Activated naive CD4-positive, alpha-beta T cell treated with anti-CD3 and anti-CD28 coated beads, Interleukin-2, amount 10 ng/mL, durations not matched to agents 7 days and 5 days (primary cell): ENCODE measurements at places on chromosomes 1 and 21.

DNA sequence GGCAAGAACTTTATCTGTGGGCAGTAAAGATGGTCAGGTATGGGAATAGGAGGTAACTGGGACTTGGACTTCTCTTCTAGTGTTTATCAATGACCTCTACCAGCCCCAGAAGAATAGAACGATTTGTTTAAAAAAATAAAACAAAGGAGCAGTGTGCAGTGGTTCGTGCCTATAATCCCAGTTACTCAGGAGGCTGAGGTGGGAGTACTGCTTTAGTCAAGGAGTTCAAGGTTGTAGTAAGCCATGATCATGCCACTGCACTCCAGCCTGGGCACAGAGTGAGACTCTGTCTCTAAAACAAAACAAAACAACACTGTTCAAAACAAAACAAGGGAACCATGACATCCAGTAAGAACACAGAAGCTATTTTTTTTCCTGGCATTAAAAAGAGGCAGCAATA is 4.3 kb downstream of the RNF19B start:
- H3K4me3 ChIP-seq, result no peak overlapping the region
- no peak for DNase-seq
- peaks cover 46% of the 10 kb centered on the region for H3K4me1 ChIP-seq
- H3K27ac ChIP-seq, result no peak overlapping the region

DNA sequence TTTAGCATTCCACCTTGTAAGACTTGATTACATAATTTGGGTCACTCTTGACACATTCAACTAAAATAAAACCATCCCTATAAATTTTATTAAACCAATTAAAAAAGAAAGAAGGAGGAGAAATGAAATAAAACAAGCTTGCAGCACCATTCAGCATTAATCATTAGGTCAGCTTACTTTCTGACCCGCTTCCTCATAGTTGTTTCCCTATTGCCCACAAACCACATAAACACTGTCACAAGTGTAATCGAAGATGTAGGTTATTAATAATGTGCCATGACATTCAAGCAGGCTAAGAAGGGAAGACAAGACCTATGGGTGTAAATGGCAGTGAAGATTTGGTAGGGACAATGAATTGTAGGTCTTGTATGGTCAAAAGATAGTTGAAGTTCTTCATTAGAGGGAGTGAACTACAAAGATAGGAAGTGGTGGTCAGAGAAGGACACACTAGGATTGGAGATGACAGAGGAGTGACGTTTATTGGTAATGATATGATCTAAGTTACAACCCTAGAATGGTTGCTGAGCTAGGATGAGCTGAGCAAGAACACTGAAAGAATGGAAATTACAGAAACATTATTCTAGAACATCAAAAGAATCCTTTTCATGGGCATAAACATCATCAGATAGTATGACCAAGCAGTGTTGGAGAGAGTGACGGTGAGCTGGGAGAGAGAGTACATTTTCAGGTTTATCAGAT is 231.5 kb downstream of the KCNT2 start:
- H3K4me3 ChIP-seq, result no peak overlapping the region
- H3K4me1 ChIP-seq, result no peaks in the 10 kb centered on the region
- no peaks in the 10 kb centered on the region for H3K36me3 ChIP-seq
- no peak for DNase-seq
- H3K27me3 ChIP-seq, result no peaks in the 10 kb centered on the region
- no peak overlapping the region for H3K27ac ChIP-seq

DNA sequence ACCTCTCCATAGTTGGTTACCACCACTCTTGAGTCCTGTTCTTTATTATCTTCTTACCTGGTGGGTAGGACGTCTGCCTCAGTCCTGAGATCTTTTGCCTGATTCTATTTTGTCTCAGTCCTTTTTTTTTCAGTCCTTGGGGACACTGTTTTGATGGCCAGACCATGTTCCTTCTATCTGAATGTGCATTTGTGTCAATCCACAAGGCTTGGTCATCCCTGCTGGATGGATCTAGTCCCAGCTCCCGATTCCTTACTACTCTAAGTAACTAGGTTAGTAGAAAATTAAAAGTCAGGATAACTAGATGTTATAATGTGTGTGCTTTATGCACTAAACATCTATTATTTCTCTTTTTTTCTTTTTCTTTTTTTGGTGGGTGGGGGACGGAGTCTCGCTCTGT is 28.1 kb upstream of the AK4 start:
- no peak overlapping the region for H3K27ac ChIP-seq
- DNase-seq, result no peak
- H3K36me3 ChIP-seq, result no peaks in the 10 kb centered on the region
- no peak overlapping the region for H3K4me3 ChIP-seq
- no peaks in the 10 kb centered on the region for H3K4me1 ChIP-seq

DNA sequence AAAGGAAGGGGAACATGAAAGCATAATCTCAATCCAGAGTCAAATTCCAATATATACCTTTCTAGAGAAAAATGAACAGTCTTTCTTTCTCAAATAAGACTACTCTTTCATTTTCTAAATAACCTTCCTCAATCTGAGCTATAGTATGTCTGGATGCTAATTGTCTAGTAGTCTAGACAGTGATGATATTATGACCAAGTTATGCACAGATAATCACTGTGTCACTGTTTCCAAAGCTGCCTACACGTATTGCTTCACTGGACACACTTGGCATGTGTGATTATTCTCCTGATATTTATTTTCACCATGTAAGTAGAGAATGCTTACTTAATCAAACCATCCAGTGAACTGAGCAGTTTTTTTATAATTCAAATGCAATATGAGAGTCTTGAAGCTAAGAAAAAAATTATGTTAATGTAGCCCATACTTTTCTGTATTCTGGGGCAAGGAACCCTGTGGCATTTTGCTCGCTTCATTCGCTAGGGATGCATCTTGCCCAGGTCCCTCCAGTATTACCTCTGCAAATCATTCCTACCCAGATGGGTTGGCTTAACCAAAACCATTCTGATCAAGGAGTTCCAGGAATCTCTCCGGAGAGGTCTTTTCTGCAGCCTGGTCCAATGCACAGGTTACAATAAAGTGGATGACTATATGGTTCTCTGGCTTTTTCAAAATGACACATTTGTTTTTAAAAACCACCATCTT is 303.1 kb upstream of the RUNX1 start:
- no peak overlapping the region for H3K4me3 ChIP-seq
- no peak overlapping the region for H3K27ac ChIP-seq
- no peak for DNase-seq
- peaks cover 4% of the 10 kb centered on the region for H3K27me3 ChIP-seq

- no peak for DNase-seq
- H3K4me1 ChIP-seq, result no peaks in the 10 kb centered on the region
- no peaks in the 10 kb centered on the region for H3K36me3 ChIP-seq
These were observed 811.9 kb upstream of the RGS18 start for GRCh38 chr1:191346381-191346780.

GRCh38 chr1:198904321-198904720 is 265.5 kb downstream of the PTPRC start:
- DNase-seq, result no peak
- no peaks in the 10 kb centered on the region for H3K27me3 ChIP-seq
- peaks cover 44% of the 10 kb centered on the region for H3K36me3 ChIP-seq
- no peak overlapping the region for H3K27ac ChIP-seq

GRCh38 chr1:208324005-208324404 is 79.8 kb upstream of the PLXNA2 start:
- H3K4me1 ChIP-seq, result no peaks in the 10 kb centered on the region
- peaks cover 10% of the 10 kb centered on the region for H3K27me3 ChIP-seq
- no peak overlapping the region for H3K4me3 ChIP-seq
- H3K36me3 ChIP-seq, result no peaks in the 10 kb centered on the region
- DNase-seq, result no peak

GRCh38 chr1:220775240-220775853 is 11.4 kb upstream of the MTARC1 start:
- H3K27ac ChIP-seq, result no peak overlapping the region
- H3K36me3 ChIP-seq, result no peaks in the 10 kb centered on the region
- H3K27me3 ChIP-seq, result peaks cover 8% of the 10 kb centered on the region
- no peaks in the 10 kb centered on the region for H3K4me1 ChIP-seq
- H3K4me3 ChIP-seq, result no peak overlapping the region
- DNase-seq, result peak; percentile 49

DNA sequence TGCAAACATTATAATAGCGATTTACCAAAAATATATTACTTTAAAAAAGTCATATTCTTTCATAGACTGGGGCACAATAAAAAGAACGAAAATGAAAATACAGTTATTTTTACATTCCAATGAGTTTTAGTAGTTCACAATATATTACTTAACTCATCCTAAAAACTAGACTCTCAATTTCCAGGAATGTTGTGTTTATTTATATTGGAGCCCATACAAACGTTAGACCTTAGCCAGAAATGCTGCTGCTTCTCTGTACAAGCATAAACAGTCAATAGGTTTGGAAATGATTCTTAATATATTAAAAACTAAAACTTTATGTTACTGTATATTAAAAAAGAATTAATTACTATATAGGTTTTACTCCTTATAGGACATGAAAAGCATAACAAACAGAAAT is 302.3 kb downstream of the BRINP3 start:
- H3K27me3 ChIP-seq, result no peaks in the 10 kb centered on the region
- no peak for DNase-seq
- H3K27ac ChIP-seq, result no peak overlapping the region
- no peak overlapping the region for H3K4me3 ChIP-seq
- H3K36me3 ChIP-seq, result no peaks in the 10 kb centered on the region
- no peaks in the 10 kb centered on the region for H3K4me1 ChIP-seq

- H3K27ac ChIP-seq, result no peak overlapping the region
- H3K27me3 ChIP-seq, result no peaks in the 10 kb centered on the region
- H3K36me3 ChIP-seq, result peaks cover 4% of the 10 kb centered on the region
- no peak overlapping the region for H3K4me3 ChIP-seq
- peaks cover 7% of the 10 kb centered on the region for H3K4me1 ChIP-seq
- DNase-seq, result no peak
These were observed 365.4 kb downstream of the LTN1 start for GRCh38 chr21:28627261-28627660.

DNA sequence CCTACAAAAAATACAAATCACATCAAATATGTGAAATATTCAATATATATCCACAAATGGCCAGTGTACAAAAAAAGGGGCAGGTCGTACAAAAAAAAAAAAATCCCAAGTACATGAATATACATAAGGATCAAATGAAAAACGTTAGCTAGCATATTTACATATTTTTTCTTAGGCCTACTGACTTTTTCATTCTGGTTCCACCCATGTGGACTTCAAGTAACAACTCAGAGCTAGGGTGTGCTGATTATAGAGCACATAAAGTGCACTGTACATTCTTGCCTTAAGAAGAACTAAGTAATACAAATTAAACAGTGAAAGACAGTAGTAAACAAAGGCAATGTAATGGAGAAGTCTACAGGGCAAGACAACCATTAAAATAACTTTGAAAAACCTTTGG is 297.0 kb downstream of the AKT3 start:
- no peak for DNase-seq
- H3K27ac ChIP-seq, result no peak overlapping the region
- peaks cover 2% of the 10 kb centered on the region for H3K4me1 ChIP-seq
- no peaks in the 10 kb centered on the region for H3K27me3 ChIP-seq
- no peaks in the 10 kb centered on the region for H3K36me3 ChIP-seq
- no peak overlapping the region for H3K4me3 ChIP-seq

- no peaks in the 10 kb centered on the region for H3K27me3 ChIP-seq
- H3K36me3 ChIP-seq, result peaks cover 48% of the 10 kb centered on the region
- DNase-seq, result no peak
- H3K4me1 ChIP-seq, result no peaks in the 10 kb centered on the region
- H3K4me3 ChIP-seq, result no peak overlapping the region
These were observed 56.3 kb upstream of the DIP2A start for GRCh38 chr21:46402421-46402820.

DNA sequence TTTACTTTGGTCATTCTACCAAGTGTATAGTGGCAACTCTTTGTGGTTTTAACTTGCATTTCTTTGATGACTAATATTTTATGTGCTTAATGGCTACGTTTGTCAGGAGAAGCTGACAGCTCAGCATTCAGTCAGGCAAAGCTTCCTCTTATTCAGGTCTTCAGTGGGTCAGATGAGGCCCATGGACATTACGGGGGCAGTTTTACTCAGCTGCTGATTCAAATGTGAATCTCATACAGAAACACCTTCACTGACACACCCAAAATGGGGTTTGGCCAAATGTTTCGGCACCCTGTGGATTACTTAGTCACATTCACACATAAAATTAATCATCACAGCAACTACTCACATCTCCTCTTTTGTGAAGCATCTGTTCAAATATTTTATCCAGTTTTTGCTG is 104.9 kb upstream of the PLD5 start:
- DNase-seq, result no peak
- no peak overlapping the region for H3K4me3 ChIP-seq
- no peaks in the 10 kb centered on the region for H3K4me1 ChIP-seq

DNA sequence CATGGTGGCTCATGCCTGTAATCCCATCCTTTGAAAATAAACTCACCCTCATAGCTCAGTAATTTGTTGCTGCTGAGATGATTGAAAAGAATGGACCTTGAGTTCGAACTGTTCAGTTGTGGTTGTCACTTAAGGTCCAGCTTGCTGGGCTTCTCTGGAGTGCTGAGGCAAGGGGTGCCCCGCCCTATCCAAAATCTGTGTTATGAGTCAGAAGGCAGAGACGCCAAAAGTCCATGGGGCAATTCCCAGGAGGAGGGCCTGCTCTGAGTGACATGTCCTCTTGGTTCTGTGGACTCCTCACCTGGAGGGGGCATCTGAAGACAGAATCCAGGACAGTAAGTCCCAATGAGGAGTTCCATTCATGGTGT is 64.8 kb downstream of the MYOM3 start:
- DNase-seq, result no peak
- no peaks in the 10 kb centered on the region for H3K36me3 ChIP-seq
- no peak overlapping the region for H3K27ac ChIP-seq

- no peaks in the 10 kb centered on the region for H3K36me3 ChIP-seq
- H3K4me3 ChIP-seq, result no peak overlapping the region
- DNase-seq, result no peak
- H3K27ac ChIP-seq, result no peak overlapping the region
- no peaks in the 10 kb centered on the region for H3K27me3 ChIP-seq
These were observed 60.8 kb upstream of the WLS start for GRCh38 chr1:68293122-68293521.

GRCh38 chr1:84912726-84913554 is 19.9 kb upstream of the LPAR3 start:
- no peaks in the 10 kb centered on the region for H3K36me3 ChIP-seq
- no peak for DNase-seq
- no peak overlapping the region for H3K4me3 ChIP-seq

DNA sequence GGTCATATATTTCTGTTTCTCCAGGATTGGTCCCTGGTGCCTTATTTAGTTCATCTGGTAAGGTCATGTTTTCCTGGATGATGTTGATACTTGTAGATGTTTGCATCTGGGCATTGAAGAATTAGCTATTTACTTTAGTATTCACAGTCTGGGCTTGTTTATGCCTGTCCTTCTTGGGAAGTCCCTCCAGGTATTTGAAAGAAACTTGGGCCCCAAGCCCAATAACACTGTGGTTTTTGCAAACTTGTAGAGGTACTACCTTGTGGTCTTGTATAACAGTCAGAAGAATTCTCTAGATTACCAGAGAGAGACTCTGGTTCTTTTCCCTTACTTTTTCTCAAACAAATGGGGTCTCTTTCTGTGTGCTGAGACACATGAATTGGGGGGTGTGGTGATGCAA is 251.4 kb upstream of the B3GALT2 start:
- H3K27me3 ChIP-seq, result no peaks in the 10 kb centered on the region
- no peak overlapping the region for H3K4me3 ChIP-seq
- peaks cover 47% of the 10 kb centered on the region for H3K36me3 ChIP-seq
- DNase-seq, result no peak
- H3K27ac ChIP-seq, result peak overlapping the region; percentile 71
- H3K4me1 ChIP-seq, result peaks cover 31% of the 10 kb centered on the region

- H3K27me3 ChIP-seq, result no peaks in the 10 kb centered on the region
- DNase-seq, result no peak
- no peak overlapping the region for H3K4me3 ChIP-seq
- peaks cover 27% of the 10 kb centered on the region for H3K4me1 ChIP-seq
- no peak overlapping the region for H3K27ac ChIP-seq
These were observed 47.5 kb downstream of the DMAP1 start for GRCh38 chr1:44260792-44261170.

- no peak overlapping the region for H3K4me3 ChIP-seq
- H3K36me3 ChIP-seq, result no peaks in the 10 kb centered on the region
- DNase-seq, result no peak
- H3K27me3 ChIP-seq, result peaks cover 9% of the 10 kb centered on the region
These were observed 78.3 kb upstream of the BARHL2 start for GRCh38 chr1:90795431-90795830.
